ENCODE measurements at places on chromosomes 2 and 18. TPM values are rescaled to one million over a fixed set of nuclear protein-coding genes. Genes with fewer than 3 reads are reported as not detected.

DNA sequence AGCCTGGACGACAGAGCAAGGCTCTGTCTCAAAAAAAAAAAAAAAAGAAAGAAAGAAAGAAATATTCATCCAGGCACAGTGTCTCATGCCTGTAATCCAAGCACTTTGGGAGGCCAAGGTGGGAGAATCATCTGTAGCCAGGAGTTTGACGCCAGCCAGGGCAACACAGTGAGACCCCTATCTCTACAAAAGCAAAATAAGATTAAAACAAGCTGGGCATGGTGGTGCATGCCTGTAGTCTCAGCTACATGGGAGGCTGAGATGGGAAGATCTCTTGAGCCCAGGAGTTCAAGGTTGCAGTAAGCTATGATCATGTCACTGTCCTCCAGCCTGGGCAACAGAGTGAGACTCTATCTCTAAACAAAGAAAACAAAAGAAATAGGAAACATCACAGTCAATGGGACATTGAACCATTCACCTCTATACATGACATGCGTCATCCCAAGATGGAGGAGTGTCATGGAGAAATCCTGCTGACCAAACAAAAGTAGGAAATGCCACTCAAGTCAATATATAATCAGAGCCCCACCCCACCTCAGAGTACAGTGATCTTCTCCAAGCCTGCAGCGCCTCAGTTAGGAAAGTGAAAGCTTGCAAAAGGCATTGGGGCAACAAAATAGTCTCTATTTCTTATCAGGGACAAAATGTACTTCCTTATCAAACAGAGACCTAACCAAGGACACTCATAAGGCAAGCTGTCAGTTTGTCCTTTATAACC, 9.8 kb downstream of the FEV start:
- no peak overlapping the region for H3K27ac ChIP-seq
- DNase-seq: no peak
- no peak overlapping the region for H3K4me3 ChIP-seq

- H3K4me3 ChIP-seq: no peak overlapping the region
- no peaks in the 10 kb centered on the region for H3K27me3 ChIP-seq
- no peaks in the 10 kb centered on the region for H3K4me1 ChIP-seq
- no peak for DNase-seq
- H3K36me3 ChIP-seq: no peaks in the 10 kb centered on the region
Observed at GRCh38 chr2:153169609-153170008, 309.0 kb downstream of the RPRM start.

DNA sequence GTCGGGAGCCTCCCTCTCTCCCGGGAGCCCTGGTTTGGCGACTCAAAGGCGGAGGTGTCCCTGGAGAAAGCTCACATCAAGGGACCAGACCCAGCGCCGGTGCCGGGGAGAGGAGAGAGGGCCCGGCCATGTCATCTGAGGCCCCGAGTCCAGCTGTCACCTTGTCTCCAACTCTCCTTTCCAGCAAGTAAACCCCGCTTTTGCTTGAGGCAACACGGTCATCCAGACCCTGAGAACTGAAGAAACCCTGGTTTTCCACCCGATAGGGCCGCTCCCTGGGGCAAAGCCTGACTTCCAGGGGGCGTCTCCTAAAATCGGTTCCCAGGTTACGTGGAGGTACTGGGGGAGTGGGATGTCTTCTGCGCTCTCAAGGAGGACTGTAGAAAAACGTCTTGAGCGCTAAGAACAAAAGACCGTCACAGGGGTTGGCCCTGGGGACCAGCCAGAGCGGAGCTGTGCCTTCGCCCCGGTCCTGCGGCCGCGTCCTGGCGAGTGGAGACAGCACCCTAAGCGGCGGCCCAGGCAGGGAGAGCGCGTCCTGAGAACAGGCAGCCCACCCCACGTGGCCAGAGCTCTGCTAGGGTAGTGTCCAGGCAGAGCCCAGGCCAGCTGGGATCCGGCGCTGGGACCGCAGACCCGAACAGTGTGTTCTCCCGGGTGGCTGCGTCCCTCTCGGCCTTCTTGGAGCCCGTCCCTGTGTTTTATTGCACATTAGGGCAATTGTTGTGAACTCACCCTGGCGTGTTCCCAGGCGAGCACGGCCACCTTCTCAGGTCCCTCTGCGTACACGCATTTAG, 55.7 kb downstream of the TMEM18 start:
- no peaks in the 10 kb centered on the region for H3K36me3 ChIP-seq
- H3K27ac ChIP-seq: no peak overlapping the region
- H3K4me1 ChIP-seq: no peaks in the 10 kb centered on the region
- H3K4me3 ChIP-seq: no peak overlapping the region
- no peaks in the 10 kb centered on the region for H3K27me3 ChIP-seq
- no peak for DNase-seq

DNA sequence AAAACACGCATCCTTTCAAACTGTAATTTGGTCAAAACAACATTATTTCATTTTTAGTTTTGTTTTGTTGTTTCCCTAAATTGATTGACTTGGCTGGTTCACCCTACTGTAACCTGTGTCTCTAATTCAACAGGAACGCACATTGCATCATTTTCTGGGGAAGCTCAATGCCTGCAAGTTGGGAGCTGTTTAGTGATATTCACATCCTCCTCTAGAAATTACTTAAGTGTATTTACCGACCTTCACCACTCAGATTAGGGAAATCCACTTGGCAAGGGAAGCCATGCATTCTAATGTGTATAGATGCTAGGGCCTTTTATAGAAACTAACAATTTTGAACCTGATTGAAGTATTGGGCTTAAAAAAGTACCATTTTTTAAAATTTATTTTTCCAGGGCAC, 7.3 kb upstream of the TPO start:
- no peaks in the 10 kb centered on the region for H3K36me3 ChIP-seq
- no peaks in the 10 kb centered on the region for H3K4me1 ChIP-seq
- no peaks in the 10 kb centered on the region for H3K27me3 ChIP-seq
- H3K27ac ChIP-seq: no peak overlapping the region
- no peak overlapping the region for H3K4me3 ChIP-seq

DNA sequence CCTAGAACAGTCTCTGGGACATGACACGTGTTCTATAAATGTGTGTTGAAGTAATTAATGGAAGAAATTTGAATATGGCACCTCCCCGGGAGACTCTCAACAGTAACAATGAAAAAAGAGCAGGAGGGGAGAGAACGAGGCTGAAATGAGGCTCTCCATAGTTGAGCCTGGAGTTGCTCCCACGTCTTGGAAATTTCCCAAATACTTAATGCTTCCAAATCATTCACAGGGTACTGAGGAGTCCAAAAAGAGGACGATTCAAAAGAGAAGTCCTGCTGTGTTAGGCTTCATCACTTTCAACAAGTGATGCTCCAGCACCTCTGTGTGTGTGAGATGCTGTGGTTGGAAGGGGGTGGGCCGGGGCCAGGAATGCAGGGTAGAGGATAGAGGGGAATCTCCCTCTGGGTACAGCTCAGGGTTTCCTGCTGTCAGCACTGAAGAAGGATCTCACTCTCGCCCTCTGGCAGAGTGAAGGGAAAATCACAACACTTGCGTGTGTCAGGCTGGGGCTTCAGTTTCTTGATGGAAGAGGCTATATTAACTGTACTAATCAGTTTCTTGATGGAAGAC, 18.1 kb upstream of the ZNF407 start:
- no peaks in the 10 kb centered on the region for H3K4me1 ChIP-seq
- no peak for DNase-seq
- H3K27ac ChIP-seq: no peak overlapping the region
- no peaks in the 10 kb centered on the region for H3K36me3 ChIP-seq

DNA sequence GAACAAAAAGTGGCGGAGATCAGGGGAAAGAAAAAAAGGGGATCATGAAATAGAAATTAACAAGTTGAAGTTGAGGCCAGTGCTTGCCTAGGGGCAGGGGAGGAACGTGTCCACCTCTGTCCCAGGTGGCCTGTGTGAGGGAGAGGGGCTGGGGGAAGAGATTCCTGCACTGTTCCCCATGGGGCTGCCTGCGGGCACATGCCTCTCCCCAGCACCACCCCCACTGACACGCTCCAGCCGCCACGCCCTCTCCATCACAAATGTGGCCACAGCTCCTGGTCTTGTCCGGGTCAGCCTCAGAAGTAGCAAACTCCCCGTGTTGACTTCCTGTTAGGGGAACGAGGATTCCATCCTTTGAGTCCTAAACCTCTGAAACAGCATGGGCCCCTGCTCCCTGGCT, 161.2 kb downstream of the GLI2 start:
- H3K4me3 ChIP-seq: no peak overlapping the region
- no peak overlapping the region for H3K27ac ChIP-seq
- DNase-seq: no peak

GRCh38 chr2:213219816-213220215, 64.4 kb upstream of the SPAG16 start:
- no peak overlapping the region for H3K27ac ChIP-seq
- H3K36me3 ChIP-seq: no peaks in the 10 kb centered on the region
- H3K4me1 ChIP-seq: peaks cover 5% of the 10 kb centered on the region
- no peak for DNase-seq

DNA sequence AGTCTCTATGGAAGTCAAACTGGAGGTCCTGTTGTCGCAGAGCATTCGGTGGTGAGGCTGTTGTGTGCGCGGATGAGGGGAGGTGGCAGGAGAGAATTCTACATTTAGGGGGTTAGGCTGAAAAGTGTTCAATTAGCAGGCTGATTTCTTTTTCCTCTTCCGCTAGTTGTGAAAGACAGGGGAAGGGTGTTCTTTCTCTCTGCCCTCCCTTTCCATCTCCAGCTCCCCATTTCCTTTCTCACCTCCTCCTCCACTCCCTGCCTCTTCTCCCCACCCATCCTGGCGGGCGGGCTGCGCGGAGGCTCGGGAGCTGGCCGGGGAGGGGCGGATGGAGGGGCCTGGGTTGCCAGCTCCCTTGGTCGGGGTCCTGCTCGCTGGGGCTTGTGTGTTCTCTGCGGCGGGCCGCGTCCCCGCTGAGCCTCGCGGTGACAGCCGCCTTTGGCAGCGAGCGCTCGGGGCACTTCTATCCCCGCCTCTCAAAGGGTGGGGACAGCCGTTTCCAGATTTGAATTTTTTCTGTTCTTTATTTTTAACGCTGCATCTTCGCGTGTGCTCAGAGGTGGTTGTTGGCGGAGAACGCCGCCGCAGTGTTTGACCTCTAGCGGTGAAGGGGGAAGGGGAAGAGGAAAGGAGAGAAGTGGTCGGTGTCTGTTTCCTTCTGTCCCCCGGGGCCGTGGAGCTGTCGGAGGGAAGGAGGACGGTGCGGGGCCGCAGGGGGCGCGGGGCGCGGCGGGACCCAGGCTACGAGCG, 3.6 kb downstream of the SOX11 start:
- H3K4me1 ChIP-seq: peaks cover 4% of the 10 kb centered on the region
- H3K27ac ChIP-seq: no peak overlapping the region
- DNase-seq: no peak
- H3K27me3 ChIP-seq: peaks cover 75% of the 10 kb centered on the region

GRCh38 chr2:39786761-39787522, 7.9 kb upstream of the THUMPD2 start:
- no peaks in the 10 kb centered on the region for H3K27me3 ChIP-seq
- H3K4me3 ChIP-seq: no peak overlapping the region
- DNase-seq: no peak

- no peaks in the 10 kb centered on the region for H3K4me1 ChIP-seq
- H3K4me3 ChIP-seq: no peak overlapping the region
- DNase-seq: no peak
- H3K27ac ChIP-seq: no peak overlapping the region
- no peaks in the 10 kb centered on the region for H3K27me3 ChIP-seq
Observed at GRCh38 chr18:57469884-57470283, 34.7 kb downstream of the ONECUT2 start.

DNA sequence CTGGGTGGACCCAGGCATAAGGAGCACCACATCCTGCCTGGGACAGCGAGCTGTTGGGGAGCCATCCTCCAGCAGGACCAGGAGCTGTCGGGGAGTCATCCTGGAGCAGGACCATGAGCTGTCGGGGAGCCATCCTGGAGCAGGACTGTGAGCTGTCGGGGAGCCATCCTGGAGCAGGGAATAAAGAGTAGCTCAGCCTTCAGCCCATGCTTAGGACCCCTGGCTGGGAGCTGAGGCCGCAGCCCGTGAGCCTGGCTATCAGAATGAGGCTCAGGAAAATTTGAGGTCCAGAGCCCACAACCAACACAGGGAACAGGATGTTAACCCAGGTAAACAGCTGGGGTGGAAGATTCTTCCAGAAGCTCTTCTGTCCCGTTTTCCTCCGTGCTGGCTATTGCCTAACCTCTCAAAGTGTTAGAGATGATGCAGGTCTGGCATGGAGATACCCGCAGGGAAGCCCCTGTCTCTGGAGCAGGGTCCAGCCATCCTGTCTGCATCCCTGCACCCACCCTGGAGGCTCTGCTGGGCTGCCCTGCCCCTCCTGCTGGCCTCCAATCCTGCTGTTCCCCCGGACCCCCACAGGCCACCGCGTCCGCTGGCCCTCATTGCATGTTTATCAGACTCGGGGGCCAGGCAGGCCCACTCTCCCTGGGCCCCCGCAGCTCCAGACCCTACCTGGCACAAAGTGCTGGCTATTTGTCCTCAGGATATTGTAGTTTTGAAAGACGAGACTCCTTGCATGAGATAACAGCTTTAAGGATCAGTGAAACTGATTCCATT, 243.5 kb upstream of the MYT1L start:
- no peak for DNase-seq
- no peak overlapping the region for H3K27ac ChIP-seq
- no peaks in the 10 kb centered on the region for H3K36me3 ChIP-seq
- H3K4me3 ChIP-seq: no peak overlapping the region
- H3K4me1 ChIP-seq: no peaks in the 10 kb centered on the region
- H3K27me3 ChIP-seq: no peaks in the 10 kb centered on the region

Gene NTSR2
- not detected for total RNA-seq

Gene TYMS
- 55.7 TPM for total RNA-seq

Gene MATN3
- total RNA-seq: 0.05 TPM

Data from thymus (tissue), 14 donors.